ENCODE measurements at places on chromosomes 11 and 22.

DNA sequence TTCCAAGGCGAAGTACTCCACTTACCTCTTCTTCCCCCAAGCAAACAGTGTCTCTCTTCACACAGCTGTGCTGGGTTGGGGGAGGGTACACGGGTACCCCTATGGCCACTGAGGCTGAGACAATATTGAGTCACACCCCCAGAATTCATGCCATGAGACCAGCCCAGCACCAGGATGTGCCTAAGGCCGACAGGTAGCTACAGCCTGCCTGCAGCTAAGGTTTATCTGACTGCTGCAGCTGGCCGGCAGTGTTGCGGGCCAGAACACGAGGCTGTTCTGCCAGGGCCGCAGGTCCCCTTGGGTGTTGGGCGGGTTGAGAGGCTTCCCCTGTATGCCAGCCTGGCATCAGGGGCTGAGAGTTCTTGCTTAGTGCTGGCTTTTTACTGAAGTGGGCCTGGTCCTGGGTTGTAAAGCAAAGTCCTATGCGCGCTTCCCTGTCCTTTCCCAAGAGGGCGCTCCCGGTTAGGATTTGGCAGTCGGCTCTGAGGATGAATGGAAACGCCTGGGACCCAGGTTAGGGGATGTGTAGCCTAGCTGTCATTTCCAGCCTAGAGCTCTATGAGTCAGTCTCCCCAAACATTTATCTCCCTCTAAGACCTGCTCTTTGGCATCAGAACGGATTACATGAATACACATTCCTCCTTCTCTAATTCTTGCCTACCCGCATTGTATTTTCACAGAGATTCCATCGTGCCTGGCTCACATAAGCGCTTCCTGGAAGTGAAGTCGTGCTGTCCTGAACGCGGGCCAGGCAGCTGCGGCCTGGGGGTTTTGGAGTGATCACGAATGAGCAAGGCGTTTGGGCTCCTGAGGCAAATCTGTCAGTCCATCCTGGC, 7.1 kb downstream of the USP18 start:
- DNase-seq, result peak; percentile 82

- DNase-seq, result no peak
Observed at GRCh38 chr22:38935023-38935422, 22.4 kb upstream of the APOBEC3A start.

DNA sequence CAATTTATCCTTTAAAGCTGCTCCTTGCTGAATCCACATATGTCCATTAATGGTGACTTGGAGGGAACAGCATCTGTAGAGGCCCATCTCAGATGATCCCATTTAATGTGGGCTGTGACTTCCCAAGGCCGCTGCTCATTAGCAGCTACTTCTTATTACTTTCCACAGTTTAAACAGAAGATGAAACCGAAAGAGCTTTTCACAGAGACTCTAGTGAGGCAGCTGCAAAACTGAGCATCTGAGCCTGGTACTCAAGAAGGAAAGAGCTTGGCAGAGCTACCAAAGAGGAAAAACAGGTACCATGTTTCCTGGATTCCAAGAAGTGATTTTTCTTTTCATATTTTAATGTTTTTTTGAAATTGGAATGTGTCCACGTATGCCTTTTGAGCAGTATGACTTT, 110.5 kb upstream of the NARS2 start:
- no peak for DNase-seq

- DNase-seq, result no peak
Observed at GRCh38 chr11:69242266-69242920, 51.6 kb upstream of the MYEOV start.

GRCh38 chr11:69922596-69923111, 103.4 kb upstream of the FGF3 start:
- DNase-seq, result no peak

DNA sequence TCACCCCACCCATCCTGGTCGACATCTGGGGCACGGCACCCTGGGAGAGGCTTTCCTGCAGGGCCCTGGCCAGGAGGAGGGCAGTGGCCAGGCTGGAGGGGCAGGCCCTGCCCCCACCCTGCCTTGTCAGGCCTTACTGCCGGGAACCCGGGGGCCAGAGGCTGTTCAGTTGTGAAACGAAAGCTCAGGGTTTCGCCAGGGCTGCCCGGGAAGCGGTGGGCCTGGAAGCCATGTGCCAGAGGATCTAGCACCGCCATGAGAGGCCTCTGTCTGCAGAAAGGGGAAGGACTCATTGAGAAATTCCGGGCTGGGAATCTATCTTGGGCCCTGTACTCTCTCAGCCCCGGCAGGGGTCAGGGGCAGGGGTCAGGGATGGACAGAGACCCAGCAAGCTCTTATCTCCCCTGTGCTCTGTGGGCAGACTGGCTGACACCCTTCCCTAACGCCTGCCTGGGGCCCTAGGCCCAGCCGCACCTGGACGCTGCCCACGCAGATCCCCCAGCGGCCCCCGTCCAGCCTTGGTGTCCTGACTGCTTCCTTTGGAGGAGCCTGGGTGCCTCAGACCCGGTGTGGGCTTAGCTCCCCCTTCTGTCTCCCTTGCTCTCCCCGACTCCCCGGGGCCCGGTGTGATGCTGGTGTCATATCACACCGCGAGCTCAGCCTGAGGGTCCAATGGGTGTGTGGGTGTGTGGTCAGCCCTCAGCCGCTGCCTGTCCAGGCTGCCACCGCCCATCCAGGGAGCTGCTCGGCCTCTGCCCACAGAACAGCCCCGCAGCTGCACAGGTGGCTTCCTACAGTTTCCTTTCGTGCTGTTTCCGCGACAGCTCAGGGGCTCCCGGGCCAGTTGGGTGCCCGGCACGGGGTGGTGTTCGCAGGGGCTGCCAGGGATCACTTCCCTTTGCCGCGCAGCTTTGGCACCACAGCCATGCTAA, 6.5 kb downstream of the PIM3 start:
- no peak for DNase-seq

DNA sequence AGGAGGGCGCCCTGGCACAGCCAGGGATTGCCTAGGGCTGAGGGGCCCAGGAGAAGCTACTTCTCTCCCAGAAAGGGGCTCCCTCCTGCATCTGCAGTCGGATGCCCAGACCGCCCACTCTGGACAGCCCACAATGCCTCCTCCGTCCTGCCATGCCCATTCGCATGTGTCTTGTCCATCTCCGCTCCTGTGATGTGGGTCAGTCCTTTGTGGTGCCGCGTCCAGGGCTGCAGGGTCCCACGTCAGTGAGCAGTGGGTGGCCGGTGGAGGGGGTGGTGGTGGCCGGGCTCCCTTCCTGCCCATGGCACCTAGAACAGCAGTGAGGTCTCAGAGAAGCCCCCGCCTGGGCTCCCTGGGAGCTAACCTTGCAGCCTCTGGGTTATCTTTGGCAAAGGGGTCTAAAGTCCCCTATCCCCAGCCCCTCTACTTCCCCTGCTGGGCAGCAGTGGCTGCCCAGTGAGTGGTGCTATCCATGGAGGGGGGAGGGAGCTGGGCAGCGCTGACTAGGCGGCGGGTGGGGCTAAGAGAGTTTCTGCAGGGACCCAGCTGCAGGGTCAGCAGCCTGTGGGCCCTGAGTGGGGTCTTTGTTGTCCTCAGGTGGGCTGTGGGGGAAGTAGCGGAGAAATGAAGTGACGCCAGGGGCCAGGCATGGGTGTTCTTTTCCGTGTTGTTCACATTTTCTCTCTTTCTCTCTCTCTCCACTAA, 41.1 kb downstream of the KCNC1 start:
- DNase-seq, result no peak

- DNase-seq, result no peak
Observed at GRCh38 chr11:102883141-102883540, 8.4 kb upstream of the MMP12 start.

GRCh38 chr11:57885298-57886050, 123.9 kb downstream of the CTNND1 start:
- no peak for DNase-seq

GRCh38 chr11:130400781-130401483, 27.5 kb downstream of the ADAMTS8 start:
- no peak for DNase-seq

GRCh38 chr22:32079130-32080089, 36.3 kb downstream of the SLC5A1 start:
- DNase-seq, result no peak

DNA sequence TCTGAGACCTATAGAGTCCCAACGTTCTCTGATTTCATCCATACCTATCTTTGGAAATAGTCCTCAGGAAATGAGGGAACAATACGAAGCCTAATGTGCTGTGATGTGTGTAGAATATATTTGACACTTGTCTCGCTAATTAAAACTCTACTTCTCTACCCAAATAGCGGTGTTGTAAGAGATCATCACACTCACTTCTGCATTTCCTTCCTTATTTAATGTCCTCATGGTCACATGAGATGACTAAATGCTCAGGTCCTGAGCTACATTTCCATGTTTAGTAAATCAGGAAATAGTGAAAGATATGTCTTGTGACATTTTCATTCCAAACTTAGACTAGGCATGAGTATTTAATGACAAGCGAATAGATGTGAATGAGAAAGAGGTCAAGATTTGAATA, 112.3 kb downstream of the MAML2 start:
- DNase-seq, result no peak

DNA sequence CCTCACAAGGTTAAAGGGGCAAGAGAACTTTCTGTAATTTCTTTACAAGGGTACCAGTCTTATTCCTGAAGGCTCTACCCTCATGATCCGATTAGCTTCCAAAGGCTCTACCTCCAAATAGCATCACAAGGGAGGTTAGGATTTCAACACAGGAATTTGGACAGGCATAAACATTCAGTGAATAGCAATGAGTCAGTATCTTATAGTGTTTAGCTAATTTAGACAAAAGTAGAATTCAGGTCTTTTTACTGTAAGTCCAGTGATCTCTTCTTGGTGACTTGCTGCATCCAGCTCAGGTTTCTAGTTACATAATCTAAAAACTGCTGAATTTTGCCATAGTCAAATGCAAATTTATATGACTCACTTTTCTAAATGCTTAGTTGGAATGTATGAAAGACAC, 1995.6 kb upstream of the RAG2 start:
- DNase-seq, result no peak

GRCh38 chr11:10824888-10825287, 16.2 kb upstream of the EIF4G2 start:
- no peak for DNase-seq

DNA sequence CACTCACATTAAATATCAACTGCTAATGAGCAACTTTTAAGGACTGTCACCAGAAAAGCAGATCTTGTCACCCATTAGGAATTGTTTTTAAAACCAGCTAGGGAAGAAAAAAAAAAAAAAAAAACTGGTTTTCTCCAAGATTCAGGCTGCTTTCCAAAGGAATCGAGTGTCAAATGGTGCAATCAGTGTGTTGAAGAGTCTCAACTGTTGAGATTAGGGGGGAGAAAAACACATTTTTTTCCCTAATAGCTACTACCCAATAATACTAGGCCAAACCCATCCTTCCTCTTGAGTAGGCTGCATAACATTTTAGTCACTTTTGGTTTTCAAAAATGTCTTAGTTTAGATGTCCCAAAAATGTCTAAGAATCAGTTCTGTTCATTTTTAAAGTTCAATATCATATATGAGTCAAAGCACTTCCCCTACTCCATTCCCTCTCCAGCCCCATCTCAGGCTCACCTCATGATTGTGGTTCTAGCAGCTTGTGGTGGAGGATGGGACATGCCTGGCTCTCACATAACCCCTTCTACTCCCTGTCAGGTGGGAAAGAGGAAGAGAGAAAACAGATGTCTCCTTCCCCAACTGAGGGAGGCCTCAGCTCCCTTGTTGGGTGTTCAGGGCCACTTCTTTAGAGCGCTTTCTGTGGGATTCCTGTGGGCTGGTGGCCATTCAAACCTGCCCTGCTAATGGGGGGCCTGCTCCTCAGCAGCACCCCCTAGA, 193.6 kb downstream of the CWF19L2 start:
- DNase-seq, result no peak

DNA sequence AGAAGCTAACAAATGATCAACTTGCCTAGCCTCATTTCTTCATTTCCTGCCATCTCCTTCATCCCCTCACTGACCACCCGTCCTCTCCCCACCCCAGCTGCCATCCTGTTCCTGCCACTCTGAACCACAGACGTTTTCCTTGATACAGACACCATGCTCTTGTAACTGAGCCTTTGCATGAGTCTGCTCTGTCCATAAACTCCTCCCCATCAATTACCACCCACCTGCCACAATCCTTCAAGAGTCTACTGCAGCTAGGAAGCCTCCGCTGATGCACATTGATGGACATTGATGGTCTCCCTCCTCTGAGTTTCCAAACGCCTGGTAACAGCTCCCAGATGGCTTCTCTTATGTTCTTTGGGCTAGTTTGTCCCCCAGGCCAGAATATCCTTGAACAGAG, 193.8 kb downstream of the DBX1 start:
- DNase-seq, result no peak

- DNase-seq, result no peak
Observed at GRCh38 chr11:109726061-109726460, 304.1 kb downstream of the C11orf87 start.

DNA sequence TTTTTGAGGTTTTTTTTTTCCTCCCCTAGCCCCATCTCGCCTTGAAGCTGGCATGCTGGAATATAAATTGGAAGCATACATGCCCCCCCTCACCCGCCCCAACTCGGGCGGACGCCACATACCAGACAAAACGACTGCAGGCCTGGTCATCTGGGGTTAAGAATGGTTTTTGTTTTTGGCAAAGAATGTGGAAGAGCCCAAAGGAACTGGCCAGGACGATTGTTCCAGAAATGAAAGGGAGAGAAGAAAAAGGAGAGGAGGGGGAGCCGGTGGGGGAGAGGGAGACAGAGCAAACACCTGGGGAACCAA, 25.0 kb downstream of the MN1 start:
- DNase-seq, result no peak

DNA sequence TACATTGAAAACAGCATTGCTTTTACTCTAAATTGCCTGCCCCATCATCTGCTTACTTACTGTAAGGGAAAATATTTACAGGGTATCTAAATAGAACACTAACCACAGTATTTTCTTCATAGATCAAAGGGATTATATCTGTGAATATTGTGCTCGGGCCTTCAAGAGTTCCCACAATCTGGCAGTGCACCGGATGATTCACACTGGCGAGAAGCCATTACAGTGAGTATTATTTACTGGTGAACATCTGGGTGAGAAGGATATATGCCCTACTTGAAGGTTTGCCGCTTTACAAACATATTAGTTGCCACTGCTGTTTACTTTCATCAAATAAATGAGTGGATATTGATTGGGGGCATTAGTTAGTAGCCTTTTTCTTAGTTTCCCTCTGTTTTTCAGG, 5.9 kb upstream of the CNTF start:
- DNase-seq, result no peak

DNA sequence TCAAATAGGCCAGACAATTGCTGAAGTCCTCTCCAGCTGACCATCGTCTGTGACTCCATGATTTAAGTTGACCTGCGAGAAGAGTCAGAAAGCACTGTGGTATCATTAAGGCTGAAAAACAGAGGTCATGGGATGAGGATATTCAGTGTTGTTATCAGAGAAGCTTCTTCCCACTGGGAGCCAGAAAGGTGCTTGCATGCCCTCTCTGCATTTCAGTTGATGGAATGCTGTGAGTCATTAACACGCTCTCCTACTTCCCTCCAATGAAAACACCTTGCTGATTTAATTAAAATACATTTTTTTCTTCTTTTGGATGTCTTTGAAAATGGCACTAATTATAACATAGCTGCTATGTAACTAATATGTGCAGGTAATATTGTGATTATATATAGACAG, 667.0 kb downstream of the NTM start:
- no peak for DNase-seq
